ENCODE measurements at places on chromosomes 5 and 9. TPM values are rescaled to one million over a fixed set of nuclear protein-coding genes. Genes with fewer than 3 reads are reported as not detected.

DNA sequence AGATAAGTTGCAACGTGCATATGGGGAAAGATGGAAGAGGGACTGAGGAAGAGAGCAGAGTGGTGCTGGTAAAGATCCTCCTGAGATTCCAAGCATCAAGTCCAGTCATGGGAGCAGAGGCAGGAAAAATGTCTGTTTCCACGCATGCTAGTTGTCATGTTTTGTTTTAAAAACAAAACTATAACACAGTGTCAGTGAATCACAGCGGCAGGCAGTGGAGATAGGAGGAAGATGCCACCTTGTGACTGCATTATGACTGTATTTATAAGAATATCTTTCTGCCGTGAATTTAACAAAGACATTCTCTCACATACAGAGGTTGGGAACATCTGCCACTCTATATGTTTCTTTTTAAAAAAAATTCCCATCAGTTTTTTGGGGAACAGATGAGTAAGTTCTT is 3.7 kb upstream of the SVEP1 start:
- DNase-seq = peak; percentile 68

GRCh38 chr9:120863833-120864232 is 13.2 kb downstream of the PHF19 start:
- DNase-seq = no peak

- DNase-seq = no peak
Observed at GRCh38 chr5:76677849-76678472, 38.0 kb upstream of the F2R start.

DNA sequence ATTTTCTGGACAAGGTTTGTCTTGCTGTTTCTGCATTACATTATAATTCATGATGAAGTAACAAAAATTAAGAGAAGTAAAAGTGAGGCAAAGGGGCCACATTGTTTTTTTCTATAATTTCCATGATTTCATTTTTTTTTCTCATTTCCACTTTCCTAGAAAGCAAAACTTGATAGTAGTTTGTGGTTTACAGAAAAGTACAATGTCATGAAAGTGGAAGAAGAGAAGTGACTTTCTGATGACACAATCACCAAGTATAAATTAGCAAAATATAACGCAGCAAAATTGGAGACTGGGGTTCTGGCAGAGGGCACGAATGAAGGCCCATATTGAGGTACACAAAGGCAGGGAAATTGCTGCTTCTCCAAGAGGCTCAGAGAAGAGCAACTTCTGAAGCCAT is 5.0 kb upstream of the IFNA14 start:
- DNase-seq = no peak

DNA sequence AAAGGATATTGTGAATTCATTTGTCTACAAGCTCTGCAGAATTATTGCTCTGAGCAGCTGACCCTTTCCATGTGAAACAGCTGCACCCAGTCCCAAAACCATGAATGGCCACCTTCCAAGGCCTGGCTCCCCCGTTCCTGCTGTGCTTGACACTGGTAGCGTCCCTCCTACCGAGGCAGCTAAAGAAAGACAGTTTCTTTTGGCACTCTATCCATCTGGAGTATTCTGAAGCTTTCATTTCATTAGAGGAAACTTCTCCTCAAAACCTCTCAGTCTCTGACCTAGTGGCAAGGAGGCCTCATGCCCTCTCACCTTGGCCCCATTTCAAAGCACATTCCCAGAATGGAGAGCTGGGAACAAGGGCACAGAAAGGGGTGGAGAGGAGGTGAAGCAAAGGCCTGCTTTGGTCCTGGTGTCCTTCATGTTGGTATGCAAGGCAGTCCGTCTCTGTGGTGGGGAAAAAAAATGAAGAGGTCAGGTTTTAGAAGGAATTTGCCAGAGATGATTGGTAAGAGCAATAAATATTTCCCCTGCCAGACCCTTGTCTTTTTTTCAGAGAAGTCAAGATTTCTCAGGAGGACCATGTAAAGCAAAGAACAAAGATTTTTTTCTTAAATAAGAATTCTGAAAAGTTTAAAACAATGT is 232.0 kb downstream of the RFK start:
- peak; percentile 13 for DNase-seq

TERT gene
- total RNA-seq = not detected

RRAGA gene
- total RNA-seq = 62.5 TPM

RANBP6 gene
- total RNA-seq = 37.7 TPM

SHISAL2B gene
- total RNA-seq = not detected
